IPS DF 6.9 (cell line): ENCODE measurements at places on chromosomes 2 and 18.

- no peak for DNase-seq
- H3K27ac ChIP-seq, result no peak overlapping the region
- H3K36me3 ChIP-seq, result no peaks in the 10 kb centered on the region
- no peaks in the 10 kb centered on the region for H3K4me1 ChIP-seq
- no peak overlapping the region for H3K4me3 ChIP-seq
Observed at GRCh38 chr2:166361351-166362153, 14.2 kb downstream of the SCN9A start.

DNA sequence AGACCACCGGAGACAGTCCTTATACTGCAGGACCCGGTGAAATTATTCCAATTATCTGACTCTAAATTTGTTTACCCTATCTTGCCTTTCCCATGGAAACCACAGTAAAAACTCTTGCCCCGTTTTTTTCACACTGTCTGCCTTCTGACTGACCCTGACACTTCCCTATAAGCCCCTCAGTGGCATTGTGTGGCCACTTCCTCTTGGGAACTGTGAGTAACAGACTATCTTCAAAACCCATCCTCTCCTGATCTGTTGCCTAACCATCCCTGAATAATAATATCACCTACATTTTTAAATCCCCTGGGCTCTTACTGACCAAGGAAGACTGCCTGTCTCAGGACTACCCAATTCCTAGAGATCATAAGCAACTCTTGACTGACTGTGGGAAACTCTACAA, 42.6 kb upstream of the RNF152 start:
- no peaks in the 10 kb centered on the region for H3K27me3 ChIP-seq
- no peak overlapping the region for H3K4me3 ChIP-seq
- DNase-seq, result no peak
- H3K27ac ChIP-seq, result no peak overlapping the region

GRCh38 chr18:46755315-46756024, 1.4 kb downstream of the ST8SIA5 start:
- no peak overlapping the region for H3K4me3 ChIP-seq
- H3K36me3 ChIP-seq, result no peaks in the 10 kb centered on the region
- peaks cover 16% of the 10 kb centered on the region; the same call in 1 of the 2 replicates for H3K27me3 ChIP-seq
- H3K4me1 ChIP-seq, result peaks cover 4% of the 10 kb centered on the region
- DNase-seq, result no peak

- H3K27ac ChIP-seq, result no peak overlapping the region
- H3K4me1 ChIP-seq, result no peaks in the 10 kb centered on the region
- H3K36me3 ChIP-seq, result no peaks in the 10 kb centered on the region
- no peak for DNase-seq
- H3K4me3 ChIP-seq, result no peak overlapping the region
Observed at GRCh38 chr18:3265564-3266033, 3.7 kb downstream of the MYL12B start.

- no peaks in the 10 kb centered on the region for H3K27me3 ChIP-seq
- no peaks in the 10 kb centered on the region for H3K36me3 ChIP-seq
- no peaks in the 10 kb centered on the region for H3K4me1 ChIP-seq
- no peak for DNase-seq
Observed at GRCh38 chr2:136281281-136282114, 163.5 kb upstream of the CXCR4 start.

DNA sequence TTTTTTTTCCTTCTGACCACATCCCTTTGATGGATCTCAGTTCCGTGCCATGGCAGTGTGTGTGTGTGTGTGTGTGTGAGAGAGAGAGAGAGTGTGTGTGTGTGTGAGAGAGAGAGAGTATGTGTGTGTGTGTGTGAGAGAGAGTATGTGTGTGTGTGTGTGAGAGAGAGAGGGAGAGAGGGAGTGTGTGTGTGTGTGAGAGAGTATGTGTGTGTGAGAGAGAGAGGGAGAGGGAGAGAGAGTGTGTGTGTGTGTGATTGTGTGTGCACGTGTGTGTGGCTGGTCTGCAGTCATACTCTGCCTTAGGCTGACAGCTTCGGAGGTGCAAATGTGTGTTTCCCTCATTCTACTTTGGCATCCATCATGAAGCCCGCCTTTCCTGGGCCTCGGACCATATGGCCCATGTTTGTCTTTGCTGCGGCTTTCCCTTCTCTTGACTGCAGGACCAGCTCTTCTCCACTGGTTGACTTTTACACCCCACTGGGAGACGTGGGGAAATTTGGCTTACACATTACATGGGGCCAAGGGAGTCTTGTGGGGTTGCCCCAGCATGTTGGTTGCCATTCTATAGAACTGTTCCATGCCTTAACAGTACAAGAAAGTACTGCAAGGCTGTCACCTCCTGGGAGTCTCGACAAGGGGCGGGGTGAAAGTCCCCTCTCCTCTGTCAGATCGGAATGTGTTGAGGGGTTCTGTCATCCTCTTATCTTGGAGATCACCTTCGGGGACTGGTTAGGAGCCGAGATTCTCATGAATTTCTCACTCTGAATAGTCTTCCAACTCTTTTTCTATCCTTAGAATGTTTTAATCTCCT, 21.6 kb downstream of the TSN start:
- H3K27ac ChIP-seq, result no peak overlapping the region
- H3K27me3 ChIP-seq, result no peaks in the 10 kb centered on the region
- H3K36me3 ChIP-seq, result no peaks in the 10 kb centered on the region
- no peak for DNase-seq

DNA sequence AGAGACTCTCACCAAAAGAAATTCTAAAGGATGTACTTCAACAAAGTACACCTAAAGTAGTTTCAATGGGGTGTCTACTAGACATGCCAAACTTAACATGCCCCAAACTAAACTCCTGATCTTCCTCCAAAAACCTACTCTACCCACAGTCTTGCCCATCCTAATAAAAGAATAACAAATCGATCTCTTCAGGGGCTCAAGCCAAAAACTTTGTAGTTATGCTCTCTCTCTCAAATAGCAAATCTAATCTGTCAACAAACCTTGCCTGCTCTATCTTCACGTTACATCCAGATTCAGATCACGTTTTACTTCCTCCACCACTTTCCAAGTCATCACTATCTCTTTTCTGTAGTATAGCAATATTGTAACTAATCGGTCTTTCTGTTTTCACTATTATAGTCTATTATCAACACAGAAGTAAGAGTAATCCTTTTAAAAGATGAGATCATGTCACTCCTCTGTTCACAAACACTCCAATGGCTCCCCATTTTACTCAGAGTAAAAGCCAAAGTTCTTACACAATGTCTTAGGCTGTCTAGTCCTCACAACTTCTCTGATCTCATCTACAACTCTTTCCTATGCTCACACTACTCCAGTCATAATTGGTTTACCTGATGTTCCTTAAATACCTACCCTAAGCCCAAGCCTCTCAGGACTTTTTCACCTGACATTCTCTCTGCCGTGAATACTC, 79.9 kb downstream of the THADA start:
- no peak overlapping the region for H3K4me3 ChIP-seq
- H3K36me3 ChIP-seq, result no peaks in the 10 kb centered on the region
- no peak for DNase-seq

DNA sequence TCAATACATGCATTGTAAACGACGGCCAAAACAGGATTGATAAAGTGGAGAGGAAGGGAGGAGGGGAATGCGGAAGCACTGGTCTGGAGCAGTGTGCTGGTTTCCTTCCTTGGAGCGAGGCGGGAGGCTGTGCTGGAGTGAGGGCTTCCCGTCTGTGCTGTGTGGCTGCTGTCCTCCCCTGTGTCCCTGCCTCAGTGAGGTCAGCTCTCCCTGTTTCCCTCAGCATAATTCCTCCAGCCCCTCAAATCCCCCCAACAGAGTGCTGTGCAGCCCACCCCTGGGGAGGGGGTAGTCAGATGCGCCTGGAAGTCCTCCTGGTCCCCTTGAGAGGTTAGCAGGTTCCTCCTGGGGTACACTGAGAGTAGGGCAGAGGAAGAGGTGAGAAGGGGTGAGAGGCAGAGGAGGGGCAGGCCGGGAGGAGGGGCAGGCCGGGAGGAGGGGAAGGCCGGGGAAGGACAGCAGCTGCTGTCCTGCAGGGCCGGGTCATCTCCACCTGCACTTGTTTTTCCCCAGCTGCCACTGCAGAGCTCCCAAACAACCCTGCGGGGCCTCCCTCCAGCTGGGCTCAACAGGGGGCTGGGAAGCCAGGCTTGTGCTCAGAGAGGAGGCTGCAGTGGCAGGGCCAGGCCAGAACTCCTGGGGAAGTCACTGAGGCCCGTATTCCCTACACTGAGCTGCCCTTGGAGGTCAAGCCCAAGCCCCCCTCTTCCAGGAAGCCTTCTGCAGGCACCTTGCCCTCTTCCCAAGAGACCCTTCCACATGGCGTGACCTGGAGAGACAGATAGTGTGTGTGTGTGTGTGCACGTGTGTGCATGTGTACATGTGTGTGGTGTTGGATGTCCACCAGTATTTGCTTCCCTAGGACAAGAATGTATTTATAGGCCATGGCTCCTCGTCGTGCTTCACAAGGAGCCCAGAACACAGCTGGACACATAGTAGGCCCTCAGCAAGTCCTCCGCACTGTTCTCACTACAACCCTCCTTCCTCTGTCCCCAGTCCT, 13.2 kb upstream of the ATP6V1B1 start:
- no peak overlapping the region for H3K27ac ChIP-seq
- no peaks in the 10 kb centered on the region for H3K36me3 ChIP-seq
- DNase-seq, result no peak
- H3K4me1 ChIP-seq, result peaks cover 3% of the 10 kb centered on the region; the same call in 1 of the 2 replicates
- no peaks in the 10 kb centered on the region for H3K27me3 ChIP-seq

DNA sequence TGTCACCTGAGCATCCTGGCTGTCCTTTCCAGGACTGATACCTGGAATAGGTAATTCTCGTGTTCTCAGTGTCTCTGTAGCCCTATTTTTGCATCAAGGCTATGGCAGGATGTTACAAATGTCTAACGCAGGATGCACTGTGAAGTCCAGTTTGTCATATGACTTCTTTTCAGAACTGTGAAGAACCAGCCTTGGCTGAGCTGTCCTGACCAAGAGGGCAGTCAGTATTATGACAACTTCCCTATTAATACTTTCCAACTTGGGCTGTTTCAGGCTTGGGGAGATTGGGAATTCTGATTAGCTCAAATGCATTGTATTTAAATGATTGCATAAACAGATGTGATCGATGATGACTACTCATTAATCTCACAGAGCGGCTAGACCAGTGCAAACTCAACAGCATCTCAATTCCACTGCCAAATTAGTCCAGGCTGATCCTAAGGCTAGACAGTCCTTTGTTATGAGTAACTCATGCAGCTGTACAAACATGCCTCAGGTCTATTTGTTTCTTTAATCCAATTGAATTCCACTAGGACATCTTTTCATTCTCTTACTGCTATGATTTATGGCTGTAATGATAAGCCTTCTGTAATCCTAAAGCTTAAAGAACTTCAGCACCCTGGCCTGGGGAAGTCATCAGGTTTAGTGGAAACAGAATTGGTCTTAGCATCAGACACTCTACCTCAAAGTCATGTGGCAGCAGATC, 331.6 kb downstream of the KCNS3 start:
- H3K27me3 ChIP-seq, result no peaks in the 10 kb centered on the region
- DNase-seq, result no peak
- H3K4me1 ChIP-seq, result no peaks in the 10 kb centered on the region
- no peak overlapping the region for H3K27ac ChIP-seq

- H3K27ac ChIP-seq, result no peak overlapping the region
- no peaks in the 10 kb centered on the region for H3K27me3 ChIP-seq
- H3K36me3 ChIP-seq, result no peaks in the 10 kb centered on the region
- no peak overlapping the region for H3K4me3 ChIP-seq
- DNase-seq, result no peak
Observed at GRCh38 chr2:209579230-209579749, 155.4 kb downstream of the MAP2 start.

DNA sequence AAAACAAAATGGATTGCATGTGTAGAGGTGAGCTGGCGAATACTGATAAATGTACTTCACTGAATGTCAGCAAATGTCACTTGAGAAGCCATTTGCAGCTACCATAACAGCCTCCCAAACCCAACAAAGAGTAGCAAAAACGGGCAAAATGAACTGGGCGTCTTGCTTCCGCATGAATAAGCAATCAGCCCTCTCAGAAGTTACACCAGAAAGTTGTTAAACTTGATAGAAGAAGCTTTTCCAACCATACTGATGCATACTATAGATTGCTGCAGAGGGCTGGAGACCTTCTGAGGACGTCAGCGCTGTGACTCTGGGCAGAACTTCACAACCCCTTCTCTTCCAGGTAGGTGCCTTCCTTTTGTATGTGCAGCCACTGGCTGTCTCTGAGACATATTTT, 18.7 kb upstream of the SIX3 start:
- H3K4me1 ChIP-seq, result no peaks in the 10 kb centered on the region
- no peak for DNase-seq

- DNase-seq, result no peak
- H3K36me3 ChIP-seq, result no peaks in the 10 kb centered on the region
- no peak overlapping the region for H3K27ac ChIP-seq
- no peaks in the 10 kb centered on the region for H3K27me3 ChIP-seq
- peaks cover 4% of the 10 kb centered on the region; the same call in 1 of the 2 replicates for H3K4me1 ChIP-seq
- no peak overlapping the region for H3K4me3 ChIP-seq
Observed at GRCh38 chr2:62114564-62114963, 81.4 kb upstream of the B3GNT2 start.

DNA sequence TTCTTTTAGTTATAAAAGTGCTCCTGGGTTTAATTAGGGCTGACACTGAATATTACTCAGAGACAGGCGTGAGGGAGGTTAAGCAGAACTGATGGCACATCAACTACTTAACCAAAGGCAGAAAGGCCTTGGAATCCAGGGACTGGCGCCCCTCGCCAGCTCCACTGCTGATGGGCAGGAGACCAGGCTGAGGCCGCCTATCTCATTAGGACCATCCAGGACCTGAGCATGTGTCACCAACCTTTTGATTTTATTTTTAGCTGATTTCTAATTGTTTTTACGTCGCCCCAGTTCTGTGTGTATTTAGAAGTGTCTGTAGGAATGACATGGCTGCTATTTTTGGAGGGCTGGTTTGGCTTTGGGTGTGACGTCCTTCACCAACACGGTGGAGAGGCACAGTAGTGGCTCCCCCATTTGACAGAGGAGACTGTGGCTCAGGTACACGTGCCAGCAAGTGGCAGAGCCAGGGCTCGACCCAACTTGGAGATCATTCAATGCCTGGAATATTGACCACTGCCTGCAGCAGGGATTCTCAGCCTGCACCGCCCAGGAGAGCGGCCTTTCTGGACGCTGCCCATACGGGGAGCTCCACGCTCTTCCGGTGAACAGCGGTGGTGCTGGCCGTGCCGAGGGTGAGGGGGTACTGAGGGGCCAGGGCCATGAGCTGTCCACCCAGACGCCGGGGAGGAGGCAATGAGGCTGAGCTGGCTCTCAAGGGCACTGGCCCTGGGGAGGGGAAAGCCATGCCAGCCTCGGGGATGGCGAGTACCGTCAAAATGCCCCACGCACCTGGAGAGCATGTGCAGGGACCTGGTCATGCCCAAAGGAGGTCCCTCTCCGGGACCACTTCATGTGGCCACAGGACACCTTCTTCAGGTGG, 205.7 kb downstream of the ASB1 start:
- H3K4me3 ChIP-seq, result no peak overlapping the region; the same call in 1 of the 2 replicates
- H3K4me1 ChIP-seq, result no peaks in the 10 kb centered on the region
- H3K27me3 ChIP-seq, result no peaks in the 10 kb centered on the region
- no peak overlapping the region for H3K27ac ChIP-seq
- no peaks in the 10 kb centered on the region for H3K36me3 ChIP-seq

GRCh38 chr2:100620481-100620880, 57.7 kb downstream of the PDCL3 start:
- H3K27ac ChIP-seq, result no peak overlapping the region
- no peaks in the 10 kb centered on the region for H3K27me3 ChIP-seq
- DNase-seq, result no peak
- no peak overlapping the region for H3K4me3 ChIP-seq
